Mesenteric fat pad (tissue), 1 donor: ENCODE measurements at places on chromosomes 6 and 20. TPM values are rescaled to one million over a fixed set of nuclear protein-coding genes. Genes with fewer than 3 reads are reported as not detected.

DNA sequence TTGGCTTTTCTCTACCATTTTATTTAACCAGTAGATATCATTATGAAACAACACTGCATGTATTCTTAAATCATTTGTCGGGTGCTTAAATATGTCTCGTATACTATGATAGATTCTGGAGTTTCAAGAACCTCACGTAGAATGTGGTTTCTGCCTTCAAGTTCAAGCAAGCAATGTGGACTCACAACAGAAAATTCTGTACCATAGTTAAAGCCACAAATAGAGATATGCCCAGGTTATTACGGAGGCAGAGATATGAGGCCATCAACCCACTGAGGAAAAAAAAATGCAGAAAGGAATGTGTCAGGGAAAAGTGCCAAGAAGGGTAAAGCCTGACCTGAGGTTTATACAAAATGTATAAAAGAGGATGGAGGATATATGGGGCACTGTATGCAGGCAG is 109.9 kb downstream of the GFRAL start:
- no peak for DNase-seq

DNA sequence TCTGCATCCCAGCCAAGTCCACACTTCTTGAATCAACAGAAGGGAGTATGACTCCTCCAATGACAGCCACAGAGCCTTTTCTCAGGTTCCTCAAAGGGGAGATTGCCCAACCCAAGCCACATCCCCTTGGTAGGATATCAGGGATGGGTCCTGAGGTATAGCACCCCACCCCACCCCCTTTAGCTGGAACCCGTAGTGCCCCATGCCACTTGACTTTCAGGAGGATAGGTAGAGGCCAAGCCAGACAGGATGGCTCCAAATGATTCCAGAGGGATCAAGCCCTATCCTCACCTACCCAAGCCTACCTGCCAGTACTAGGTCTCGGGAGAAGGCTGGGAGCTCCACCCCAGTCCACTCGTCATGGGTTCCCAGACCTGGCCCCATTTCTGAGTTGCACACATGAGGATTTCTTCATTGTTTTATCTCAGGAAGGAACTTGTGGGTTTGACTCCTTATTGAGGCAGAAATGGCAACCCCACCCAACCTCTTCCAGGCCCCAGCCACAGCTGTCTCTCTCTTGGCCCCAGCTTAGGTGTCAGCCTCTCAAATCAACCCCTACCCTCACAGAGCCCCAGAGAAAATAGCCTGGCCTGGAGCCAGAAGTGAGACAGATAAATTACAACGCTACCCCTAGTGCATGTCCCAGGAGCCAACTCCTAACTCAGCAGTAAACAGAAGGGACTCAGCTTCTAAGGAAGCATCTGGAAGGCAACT is 3.6 kb downstream of the CCND3 start:
- DNase-seq = no peak

DNA sequence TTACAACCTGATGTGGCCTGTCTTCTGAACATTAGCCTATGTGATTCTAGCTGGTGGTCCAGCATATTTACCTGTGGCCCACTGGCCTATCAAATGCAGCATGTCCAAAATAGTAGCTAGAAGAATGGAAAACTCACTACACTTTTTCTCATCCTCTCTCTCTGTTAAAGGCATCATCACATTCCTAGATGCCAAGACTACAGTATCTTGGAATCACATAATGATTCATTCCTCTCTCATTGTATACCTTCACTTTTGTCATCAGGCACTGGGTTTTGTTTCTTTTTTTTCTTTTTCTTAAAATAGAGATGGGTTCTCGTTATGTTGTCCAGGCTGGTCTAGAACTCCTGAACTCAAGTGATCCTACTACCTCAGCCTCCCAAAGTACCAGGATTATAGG is 45.0 kb downstream of the FAM83B start:
- no peak for DNase-seq

- no peak for DNase-seq
Observed at GRCh38 chr6:87754828-87755227, 52.8 kb upstream of the AKIRIN2 start.

- no peak for DNase-seq
Observed at GRCh38 chr6:162442687-162443086, 284.9 kb downstream of the PRKN start.

DNA sequence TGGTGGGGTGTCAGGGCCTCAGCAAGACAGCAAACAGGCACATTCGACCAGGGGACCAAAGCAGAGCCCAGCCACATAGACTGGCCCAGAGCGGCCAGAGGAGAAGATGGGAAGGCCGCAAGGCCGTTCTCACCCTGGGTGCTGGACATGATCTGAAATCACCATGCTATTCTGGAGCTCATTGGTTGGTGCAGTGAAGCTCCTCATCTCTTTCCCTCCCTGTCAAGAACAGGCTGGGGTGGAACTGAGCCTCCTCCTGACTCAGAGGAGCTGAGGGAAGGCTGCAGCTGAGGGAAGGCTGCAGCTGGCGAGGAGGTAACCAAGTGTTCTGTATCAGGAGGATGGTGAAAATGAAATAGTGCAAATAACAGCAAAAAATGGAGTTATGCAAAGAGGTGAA is 80.0 kb downstream of the AKAP7 start:
- DNase-seq = no peak

- no peak for DNase-seq
Observed at GRCh38 chr6:52595796-52596130, 18.9 kb upstream of the TRAM2 start.

- DNase-seq = no peak
Observed at GRCh38 chr20:4613718-4614620, 107.7 kb upstream of the PRND start.

DNA sequence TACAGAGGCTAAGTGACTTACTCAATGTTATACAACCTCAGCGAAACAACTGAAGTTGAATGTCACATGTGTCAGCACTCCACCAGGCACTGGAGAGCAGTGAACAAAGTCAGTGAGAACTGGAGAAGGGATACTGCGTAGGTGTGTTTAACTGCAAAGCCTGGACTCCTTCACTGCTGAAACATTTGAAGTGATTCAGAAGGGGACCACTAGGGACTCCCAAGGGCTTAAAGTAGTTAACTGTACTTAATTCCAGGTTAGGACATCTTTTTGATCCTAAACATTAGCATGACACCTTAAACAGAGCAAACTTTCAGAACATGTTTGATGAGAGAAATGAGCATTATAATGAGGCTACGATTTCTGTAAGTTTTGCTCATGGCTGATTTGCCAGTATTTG is 45.0 kb upstream of the ZBTB24 start:
- no peak for DNase-seq

DNA sequence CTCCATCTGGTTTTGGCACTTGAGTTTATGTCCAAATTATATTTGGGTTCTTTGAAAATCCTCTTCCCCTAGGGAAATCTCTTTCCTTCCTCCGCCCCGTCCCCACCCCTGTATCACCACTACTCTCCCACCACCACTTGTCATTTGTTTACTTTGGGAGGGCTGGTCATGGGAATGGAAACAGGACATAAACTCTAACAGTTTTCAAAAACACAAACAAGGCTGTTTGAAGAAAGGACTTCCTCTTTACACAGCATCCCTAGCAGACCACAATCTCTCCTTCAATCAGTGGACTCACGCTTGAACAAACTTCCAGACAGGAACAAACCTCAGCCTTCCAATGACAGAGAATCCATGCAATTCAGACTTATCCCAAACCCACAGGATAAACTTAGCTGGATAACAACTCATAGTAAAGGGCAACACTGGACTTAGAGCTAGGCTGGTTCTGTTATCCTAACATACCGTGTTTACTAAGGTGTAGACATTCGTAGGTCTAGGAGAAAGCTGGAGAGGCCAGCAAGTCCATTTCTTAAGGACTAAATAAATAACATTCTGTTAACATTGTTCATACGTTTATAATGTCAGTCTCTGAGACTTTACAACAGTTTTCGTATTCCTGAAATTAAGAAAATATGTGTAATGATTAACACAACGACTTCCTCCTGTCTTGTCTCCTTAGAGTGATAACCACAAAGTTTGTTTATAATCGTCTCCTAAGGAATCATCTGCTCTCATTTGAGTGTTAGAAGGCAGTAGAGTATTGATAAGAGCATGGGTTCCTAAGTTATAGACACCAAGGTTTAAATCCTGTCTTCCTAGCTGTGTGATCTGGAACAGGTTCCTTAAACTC is 44.1 kb upstream of the CTAGE9 start:
- DNase-seq = no peak

- DNase-seq = no peak
Observed at GRCh38 chr6:133817460-133818047, 71.4 kb upstream of the TCF21 start.

DNA sequence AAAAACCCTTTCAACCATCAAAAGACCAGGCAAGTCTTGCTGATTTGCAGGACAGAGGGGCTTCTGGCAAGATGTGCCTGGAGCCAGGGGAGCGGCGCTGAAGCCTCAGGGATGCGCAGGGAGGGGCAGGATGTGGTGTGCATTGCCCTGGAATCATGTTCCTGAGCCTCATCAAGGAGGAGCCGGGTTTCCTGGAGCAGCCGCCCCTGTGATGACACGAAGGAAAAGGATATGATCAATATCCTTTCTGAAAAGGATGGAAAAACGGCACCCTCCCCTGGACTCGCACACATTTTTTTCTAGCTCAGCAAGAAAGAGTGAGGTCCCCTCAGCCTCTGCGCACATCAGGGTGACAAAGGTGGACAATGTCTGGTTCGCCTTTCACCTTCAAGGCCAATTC is 173.1 kb upstream of the SSTR4 start:
- no peak for DNase-seq

DNA sequence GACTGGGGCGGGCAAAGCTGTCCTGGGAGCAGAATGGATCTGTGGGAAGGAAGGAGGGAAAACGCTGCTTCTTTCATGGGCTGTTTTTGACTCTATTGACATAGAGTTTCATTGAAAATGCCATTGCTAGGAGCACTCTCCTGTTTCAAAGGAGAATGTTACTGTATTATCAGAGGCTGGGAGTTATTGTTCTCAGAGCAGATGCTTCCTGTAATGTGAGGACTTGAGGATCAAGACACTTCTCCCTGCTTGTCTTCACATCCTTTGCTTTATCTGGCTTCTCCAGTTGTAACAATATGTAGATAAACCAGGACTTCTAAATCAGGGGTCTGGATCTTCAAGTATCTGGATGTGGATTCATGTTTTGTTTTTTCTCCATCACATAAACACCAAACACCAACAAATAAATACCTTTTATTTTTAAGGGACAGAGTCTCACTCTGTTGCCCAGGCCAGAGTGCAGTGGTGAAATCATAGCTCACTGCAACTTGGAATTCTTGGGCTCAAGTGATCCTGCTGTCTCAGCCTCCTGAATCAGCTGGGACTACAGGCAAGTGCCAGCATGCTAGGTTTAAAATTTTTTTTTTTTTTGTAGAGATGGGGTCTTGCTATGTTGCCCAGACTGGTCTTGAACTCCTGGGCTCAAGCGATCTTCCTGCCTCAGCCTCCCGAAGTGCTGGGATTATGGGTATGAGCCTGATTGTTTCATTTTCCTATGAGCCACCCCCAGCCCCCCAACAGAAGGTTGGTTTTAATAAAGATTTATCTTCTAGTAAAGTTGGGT is 3.9 kb downstream of the CD109 start:
- DNase-seq = no peak

DNA sequence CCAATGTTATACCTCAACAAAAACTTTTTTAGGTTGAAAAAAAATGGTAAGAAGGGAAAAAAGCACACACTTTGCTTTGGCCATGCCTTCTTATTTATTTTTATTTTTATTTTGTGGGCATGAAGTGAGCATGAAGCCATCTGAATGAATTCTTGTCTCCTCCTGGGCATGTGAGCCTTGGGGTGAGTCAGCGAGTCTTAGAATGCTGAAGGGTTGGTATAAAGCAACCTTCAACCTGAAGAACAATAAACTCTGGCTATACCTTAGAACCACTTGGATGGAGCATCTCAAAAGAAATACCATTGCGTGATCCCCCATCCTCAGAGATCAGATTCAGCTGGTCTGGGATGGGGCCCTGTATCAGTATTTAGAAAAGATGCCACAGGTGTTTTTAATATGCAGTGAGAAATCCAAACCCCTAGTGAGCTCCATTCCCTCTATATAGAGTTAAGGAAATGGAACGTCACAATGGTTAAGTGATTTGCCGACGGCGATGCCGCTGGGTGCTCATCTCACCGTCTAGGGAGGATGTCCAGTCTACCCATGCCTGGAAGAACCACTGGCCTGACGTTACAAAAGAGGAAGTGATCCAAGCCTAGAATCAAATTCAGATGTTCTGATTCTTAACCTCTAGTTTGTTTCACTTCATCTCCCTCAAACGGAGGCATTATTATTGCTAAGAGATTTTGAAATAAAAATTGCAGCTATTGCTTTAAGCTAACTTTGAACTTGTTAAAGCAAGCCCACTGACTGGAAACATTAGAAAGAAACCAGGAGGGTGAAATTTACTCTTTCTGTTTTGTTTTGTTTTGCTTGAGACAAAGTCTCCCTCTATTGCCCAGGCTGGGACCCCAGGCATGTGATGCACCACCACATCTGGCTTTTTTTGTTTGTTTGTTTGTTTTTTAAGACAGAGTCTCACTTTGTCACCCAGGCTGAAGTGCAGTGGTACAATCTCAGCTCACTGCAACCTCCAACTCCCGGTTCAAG is 67.1 kb downstream of the EDN1 start:
- DNase-seq = no peak

DNA sequence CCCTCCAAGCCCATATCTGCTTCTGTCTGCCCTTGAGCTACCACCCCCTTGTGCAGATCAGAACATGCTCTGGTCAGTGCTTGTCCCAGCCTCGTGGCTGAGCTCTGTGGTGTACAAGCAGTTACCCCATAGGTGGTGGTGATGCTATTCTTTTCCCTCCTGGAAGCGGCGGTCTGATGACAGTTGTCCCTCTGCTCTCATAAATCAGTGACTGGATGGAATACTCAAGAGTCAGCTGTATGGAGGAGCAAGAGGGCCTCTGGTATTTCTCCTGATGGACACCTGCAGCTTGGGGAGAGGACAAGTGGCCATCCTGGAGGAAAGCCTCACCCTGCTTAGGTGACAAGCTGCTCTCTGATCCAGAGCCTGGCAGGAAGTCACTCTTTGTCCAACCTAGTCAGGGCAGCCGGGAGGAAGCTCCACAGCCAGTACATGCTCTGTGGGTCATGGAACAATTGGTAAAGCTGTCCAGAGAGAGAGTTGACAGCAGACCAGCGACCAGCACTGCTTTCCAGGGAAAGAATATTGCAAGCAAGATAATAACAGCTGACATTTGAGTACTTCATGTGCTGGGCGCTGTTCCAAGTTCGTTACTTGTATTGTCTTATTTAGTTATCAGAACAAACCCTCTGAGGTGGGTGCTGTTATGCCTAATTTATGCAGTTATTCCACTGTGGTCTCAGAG is 47.1 kb downstream of the SCAND1 start:
- DNase-seq = no peak

DNA sequence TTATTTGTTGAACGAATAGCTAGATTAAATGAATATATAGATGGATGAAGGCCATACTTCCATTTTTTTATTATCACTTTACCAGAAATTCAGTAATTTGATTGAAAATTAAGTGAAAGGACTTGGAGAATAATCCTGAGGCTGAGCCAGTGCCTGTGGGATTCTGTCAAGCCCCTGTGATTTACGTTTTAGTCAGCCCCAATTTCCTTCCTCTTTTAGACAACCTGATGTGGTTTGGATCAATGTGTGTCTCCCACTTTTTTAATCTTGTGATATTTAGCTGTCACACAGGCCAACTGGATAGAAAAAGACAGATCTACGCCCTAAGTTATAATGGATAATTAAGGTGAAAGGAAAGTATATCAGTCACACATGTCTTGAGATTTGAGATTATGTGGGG is 188.8 kb downstream of the EDN1 start:
- no peak for DNase-seq

Gene PNPLA1
- total RNA-seq = 0.32 TPM

Gene SMOC2
- total RNA-seq = 46.3 TPM

Gene ATXN1
- total RNA-seq = 36.0 TPM

Gene ENPP5
- total RNA-seq = 0.67 TPM

Gene MYO6
- total RNA-seq = 19.9 TPM

Gene PNLDC1
- total RNA-seq = not detected

Gene LGSN
- not detected for total RNA-seq

Gene TGM3
- not detected for total RNA-seq

Gene HLA-DRB5
- total RNA-seq = 118 TPM
